ENCODE measurements at places on chromosomes 3 and 15.

DNA sequence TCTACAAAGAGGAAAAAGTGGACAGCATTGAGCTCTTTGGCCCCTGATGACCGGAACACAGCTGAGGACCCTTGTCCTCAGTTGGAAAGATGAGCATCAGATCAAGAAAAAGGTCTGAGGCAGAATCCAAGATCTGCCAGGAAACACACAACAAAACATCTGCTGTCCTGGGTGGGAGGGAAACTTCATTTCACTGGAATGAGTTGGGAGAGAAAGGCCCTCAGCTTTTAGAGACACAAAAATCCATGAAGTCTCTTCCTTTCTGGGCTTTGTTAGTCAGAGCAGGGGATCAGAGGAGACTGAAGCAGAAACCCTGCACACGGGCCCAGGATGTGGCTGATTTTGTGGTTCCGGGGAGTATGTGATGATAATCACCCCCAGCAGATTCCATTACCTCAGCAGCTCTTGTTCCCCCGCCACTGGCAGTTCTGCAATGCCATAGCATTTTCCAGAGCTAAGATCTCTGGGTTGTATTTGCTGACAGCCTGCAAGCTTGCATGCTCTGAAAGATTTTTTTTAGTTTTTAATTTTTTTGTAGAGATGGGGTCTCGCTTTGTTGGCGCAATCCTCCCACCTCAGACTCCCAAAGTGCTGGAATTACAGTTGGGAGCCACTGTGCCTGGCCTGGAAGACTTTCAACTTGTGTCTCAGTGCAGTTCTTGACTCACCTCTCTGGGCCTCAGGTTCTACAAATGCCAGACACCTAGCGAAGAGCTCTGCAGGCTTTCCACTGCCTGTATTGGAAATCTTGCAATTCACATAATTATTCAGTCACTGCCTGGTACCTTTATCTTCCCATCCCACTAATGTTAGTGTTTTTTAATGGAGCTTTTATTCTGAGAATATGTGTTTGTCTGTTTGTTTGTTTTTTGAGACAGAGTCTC lies 5.8 kb upstream of the TATDN2 start:
- peak; percentile 79 for DNase-seq

DNA sequence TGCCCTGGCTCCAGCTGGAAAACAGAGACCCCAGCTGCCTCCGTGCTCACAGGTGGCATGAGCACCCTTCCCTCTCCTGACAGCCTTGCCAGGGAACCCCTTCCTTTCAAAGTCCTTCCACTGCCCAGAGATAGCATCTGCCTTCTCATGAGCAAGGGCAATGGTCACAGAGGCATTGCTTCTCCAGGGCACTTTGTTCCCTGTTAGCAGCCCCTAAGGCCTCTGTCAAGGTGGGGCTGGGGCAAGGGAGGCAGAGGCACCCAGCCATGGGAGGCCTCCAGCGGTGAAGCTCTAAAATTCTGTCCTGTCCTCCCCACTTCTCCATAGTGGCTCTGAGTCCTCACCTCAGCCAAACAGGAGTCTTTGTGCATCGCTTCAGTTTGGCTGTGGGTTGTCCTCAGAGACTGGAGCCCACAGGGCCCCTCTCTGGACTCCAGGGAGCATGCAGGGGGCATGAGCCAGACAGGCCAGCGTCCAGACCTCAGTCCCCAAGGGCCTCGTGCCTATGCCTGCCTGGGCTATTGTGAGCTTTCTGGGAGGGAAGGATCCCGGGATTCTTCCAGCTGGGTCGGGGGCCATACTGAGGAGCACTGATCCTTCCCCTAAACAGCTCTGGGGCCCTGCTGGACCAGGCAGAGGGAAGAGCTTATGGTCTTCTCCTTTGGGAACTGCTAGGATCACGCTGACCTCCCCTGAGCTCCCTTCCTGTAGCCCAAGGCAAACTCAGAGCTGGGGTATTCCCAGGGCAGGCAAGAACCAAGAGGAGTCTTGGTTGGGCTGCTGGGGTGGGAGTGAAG lies 106.6 kb downstream of the DNAJB8 start:
- DNase-seq = peak; percentile 35

DNA sequence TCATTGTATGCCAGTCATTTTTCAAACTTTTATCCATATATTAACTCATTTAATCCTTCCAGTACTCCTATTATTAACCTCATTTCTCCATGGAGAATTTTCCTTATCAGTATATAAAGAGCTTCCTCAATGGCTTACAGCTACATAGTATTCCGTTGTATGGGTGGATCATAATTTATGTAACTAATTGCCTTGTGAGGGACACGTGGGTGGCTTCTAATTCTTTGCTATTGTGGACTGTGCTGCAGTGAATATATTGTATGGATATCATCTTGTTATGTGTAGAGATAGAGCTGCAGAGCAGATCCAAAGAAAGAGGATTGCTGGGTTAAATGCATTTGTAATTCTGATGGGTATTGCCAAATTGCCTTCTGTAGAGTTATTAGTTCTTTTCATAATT lies 25.2 kb downstream of the PML start:
- no peak for DNase-seq

DNA sequence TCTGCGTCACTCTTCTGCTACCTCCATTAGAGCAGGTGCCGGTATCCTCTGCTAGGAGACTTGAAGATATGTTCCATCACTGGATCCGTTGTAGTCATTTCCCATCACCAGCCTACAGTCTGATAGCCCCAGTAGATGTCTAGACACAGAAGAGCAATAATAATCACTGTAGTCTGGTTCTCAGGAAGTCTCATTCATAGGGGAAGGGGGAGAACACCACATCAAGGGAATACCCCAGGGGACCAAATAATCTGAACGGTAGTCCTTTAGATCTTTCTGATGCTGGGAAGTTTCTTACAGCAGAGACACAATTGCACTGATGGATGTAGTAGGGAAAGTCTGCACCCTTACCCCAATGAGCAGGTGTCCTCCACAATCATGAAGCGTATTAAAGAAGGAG lies 595.0 kb downstream of the EPHA3 start:
- DNase-seq = no peak

DNA sequence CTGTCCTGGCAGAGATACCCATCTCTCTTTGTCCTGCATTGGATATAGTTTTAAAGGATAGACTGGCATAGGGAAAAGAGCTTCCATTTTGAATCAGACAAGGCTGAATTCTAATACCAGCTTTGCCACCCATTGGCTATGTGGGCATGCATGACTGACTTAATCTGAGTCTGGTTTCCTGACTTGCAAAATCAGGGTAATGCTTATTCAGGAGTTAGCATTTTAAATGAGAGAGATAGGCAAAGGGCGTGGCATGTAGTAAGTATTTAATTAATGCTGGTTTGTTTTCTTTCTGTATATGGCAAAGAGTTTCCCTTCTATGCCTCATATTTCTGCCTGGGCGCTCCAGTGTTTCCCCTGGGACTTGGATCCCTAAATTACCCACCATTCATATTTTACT lies 492.9 kb downstream of the IGSF11 start:
- DNase-seq = no peak

- no peak for DNase-seq
Observed at GRCh38 chr3:75985432-75985831, 200.1 kb upstream of the ZNF717 start.

DNA sequence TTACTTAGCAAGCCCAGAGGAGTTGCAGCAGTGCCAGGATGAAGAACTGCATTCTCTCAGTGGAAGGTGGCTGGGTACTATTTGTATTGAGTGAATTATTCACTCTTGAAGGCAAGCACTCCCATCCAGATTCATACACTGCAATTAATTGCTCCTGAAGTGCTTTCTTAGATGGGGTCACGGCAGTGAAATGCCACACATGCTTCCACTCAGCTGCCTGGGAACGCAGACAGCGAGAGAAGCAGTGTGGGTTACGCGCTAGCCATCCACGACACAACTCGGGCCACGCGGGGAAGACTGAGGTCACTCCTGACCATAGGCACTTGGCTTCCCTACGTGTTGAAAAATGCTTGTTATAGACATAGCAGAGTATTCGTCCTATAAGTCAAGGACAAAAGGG lies 30.8 kb upstream of the LMCD1 start:
- DNase-seq = no peak

GRCh38 chr15:45943240-45943639 lies 308.4 kb downstream of the SQOR start:
- no peak for DNase-seq

DNA sequence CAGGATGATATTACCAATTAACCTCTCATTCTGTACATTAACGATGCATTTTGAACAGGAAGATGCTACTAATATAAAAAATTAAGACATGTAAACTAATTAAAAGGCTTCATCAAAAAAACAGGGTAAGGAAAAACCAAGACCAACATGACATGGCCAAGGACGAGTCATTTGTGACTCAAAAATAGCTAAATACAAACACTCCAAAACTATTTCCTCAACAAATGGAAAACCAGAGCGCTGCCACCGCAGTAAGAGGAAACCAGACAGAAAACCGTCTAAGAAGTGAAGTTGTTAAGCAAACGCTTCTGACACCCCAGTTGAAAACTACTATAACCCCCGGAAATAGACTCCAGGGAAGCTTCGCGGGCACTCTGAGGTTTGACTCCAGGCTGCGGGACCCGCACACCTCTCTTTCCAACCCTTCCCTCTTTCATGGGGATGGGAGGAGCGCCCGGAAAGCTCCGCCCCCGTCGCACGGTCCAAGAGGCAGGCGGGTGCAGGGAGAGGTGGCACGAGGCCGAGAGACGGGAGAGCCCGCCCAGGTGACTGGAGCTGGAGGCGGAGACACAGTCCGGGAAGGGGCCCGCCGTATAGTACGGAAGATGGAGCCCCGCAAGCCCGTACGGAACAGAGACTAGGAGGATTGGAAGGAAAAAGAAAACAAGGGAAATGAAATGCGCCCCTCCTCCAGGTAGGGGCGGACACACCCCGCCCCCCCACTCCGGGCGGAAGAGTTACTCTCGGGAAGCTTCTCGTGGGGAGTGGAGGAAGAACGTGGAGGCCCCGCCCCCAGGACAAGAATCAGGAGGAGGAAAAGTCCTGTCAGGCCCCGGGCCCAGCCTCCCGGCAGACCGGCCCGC lies 708 bp downstream of the DCAF1 start:
- peak; percentile 95 for DNase-seq

- no peak for DNase-seq
Observed at GRCh38 chr3:171373711-171374110, 86.5 kb downstream of the TNIK start.

DNA sequence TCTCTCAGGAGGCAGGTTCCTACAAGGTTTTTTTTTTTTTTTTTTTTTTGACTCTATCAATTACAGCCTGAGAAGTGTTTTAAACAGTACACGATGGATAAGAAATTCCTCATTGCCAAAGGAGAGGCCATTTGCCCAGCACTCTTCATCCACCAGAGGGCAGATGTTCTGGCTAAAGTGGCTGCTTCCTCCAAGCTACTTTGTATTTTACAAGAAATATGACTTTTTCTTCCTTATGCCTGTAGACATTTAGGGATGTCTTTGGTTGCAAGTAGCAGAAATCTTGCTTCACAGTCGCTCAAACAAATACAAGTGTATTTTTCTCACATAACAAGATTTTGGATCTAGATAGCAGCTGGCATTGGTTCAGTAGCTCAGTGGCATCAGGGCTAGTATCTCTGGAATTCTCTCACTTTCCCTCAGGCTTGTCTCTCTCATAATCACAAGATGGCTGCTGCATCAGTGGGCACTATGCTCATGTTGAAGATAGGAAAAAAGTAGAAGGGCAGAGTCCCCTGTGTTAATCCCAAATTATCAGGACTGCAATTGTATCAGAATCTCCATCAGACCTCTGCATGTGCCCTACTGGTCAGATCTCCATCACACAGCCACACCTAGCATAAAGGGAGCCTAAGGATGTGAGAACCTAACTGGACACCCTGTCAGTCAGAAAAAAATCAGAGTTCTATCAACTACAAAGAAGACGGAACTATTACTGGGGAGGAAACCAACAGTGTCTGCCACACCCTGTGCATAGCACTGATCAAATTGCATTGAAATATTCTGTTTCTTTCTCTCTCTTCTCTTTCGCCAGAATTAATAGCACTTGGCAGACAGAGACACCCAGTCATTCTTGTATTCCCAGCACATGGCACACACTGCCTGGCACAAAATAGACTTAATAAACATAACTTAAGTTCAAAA lies 138.9 kb upstream of the COL8A1 start:
- peak; percentile 72 for DNase-seq

DNA sequence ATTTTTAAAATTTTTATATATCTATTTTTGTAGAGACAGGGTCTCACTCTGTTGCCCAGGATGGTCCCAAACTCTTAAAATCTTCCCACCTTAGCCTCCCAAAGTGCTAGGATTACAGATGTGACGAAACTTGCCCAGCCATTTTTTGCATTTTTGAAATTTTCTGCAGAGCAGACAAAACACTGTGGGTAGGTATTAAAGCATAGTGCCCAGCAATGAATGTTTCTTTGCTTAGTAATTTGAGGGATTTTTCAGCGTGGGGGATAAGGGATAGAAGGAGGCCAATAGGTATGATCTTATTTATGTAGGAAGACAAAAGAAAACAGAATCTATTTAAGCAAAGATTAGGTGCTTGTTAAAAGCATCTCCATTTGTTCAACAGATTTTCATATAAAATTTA lies 446.8 kb upstream of the DPH6 start:
- peak; percentile 7 for DNase-seq

DNA sequence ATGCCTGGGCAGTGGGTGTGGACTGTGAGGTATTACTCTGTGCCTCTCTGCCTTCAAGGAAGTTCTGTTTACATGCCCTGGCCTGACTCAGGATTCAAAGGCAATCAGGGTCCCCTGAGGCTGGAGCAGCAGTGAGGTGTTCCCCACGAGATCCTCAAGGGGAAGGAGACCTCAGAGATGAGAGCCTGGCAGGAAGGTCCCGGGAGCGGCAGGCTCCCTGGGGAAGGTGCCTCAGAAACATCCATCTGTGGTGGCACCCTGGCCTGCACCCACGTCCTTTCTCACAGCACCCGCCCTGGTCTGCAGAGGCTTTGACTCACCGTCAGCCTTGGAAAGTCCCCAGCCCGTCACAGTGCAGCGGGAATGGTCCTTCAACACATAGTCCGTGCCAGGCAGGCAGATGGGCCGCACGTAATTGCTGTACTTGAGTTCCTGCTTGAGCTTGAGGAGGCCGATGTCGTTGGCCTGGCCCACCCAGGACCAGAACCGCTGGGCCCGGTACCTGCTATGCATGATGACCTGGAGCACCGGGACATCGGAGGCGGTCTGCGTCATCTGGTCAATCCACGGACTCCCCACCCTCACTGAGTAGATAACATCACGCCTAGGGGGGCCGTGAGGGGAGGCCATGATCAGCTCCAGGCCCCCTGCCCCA lies 3.6 kb downstream of the PRSS50 start:
- DNase-seq = no peak

GRCh38 chr15:93656041-93656440 lies 567.0 kb upstream of the RGMA start:
- DNase-seq = no peak
